CD4-positive, alpha-beta T cell treated with Interleukin-4 for 1 hour (primary cell): ENCODE measurements at places on chromosomes 3 and 15.

DNA sequence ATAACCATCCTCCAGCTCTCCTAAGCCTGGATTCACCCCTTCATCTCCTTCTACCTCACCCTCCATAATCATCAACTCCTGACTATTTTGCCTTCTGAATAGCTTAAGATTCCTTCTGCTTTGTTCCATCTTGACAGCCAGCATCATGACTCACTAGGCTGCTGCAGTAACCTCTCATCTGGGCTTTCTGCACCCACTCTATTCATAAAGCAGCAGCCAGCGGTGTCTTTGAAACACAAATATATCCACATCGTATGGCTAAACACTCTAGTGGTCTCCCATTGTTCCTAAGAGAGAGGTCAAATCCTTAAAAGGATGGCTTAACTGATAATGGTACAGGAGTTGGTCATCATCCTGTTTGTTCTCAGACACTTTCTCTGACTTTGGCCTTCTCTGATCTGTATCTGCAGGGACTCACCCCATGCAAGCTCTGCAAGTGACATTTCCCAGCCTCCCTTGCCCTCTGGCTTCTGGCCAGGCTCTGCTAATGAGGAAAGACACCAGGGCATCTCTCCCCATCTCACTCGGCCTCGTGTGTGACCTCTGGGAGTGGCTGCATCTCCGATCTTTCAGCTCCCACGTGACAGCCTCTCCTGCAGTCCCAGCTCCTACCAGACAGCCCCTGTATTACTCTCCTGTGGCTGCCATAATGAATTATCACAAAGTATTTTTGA is 6.2 kb downstream of the GRK7 start:
- DNase-seq: no peak

DNA sequence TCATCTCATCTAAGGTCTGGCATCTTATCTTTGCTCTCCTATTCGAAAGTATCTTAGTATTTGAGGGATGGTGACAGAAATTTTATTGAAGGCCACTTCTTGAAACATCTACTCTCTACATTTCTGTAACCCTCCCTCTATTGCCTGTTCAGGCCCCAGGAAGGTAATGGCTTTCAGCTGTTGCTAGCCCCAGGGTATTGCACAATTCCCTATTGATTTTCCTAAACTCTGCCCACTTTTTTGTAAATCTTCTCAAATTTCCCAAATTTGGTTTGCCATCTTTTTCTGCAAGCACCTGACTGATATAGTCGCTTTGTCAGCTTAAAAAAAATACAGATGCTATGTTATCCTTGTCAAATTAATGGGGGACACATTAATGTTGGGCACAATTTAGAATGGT is 242.1 kb downstream of the RAP2B start:
- no peak for DNase-seq

GRCh38 chr3:98013411-98014267 is 21.5 kb downstream of the GABRR3 start:
- no peak for DNase-seq

DNA sequence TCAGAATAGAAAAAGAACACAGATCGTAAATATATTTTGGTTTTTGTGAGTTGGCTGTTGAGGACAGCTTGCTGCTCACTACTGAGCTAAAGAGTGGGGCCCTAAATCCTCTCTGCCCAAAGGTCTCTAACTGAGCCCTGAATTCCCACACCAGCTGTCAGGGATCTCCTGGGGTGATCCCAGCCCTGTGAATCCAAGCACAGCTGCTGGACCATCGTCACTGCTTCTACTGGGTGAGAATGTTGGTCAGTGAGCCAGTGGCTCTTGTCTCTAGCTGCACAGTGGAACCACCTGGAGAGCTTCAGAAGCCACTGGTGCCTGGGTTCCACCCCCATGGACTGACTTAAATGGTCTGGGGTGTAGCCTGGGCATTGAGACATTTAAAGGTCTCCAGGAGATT is 90.5 kb upstream of the IL12A start:
- DNase-seq: no peak

DNA sequence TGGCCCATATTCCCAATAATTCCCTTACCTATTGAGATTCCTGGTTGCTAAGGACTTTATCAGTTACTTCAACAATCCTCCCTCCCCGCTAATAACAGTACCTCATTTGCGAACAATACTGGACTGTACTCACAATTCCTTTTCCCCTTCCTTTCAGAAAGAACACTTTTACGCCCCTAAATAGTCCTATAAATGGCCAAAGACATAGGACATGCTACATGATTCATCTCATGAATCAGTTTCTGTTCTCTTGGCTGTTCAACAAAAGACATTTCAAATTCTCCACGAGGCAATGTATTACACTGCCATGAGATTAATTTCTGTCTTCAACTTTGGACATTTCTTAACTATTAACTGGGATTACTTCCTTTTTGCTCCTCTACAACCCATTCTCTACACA is 264.4 kb downstream of the TIGIT start:
- no peak for DNase-seq

GRCh38 chr3:51386159-51386851 is 1.2 kb downstream of the MANF start:
- no peak for DNase-seq

DNA sequence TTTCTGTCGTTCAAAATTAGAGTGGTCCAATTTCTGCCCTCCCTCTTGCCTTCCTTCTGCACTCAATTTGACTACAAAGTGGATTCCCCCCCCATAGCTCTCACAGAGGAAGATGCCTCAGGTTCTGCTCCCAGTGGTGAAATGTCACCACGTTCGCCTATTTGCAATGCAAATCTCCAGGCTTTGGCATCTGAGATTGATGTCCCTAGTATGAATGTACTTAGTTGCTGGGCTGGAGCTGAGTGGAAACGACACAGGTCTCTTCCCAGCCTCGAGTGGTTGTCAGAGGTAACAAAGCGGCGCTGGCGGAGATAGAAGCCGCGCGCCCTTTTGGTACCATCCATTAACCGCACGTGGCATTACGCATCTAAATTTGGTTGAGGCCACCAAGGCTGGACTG is 860.1 kb downstream of the MCTP2 start:
- no peak for DNase-seq

DNA sequence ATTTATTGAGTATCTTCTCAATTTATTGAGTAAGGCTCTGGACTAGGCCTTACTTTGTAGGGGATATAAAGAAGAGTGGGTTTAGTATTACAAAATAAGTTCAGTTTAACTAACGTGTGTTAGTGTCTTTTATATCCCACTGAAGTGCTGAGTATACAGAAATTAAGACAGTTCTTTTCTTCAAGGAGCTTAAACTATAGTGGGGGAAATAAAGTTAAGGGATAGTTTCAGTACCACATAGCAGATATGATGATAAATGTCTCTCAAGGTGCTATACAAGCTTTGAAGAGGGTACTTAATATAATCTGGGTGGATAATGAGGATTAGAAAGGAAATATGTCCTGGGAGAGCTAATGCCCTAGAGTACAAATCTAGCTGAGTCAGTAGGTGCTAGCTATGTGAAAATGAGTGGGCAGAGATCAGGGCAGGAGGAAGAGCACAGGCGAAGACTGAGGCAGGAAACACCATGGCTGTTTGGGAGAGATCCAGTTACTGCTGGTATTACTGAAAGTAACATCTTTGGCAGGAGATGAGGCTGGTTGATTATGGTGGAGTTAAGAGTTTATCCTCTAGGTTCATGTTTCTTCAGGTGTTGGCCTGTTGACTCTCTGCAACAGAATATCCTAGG is 46.0 kb downstream of the TEX9 start:
- no peak for DNase-seq

GRCh38 chr15:80816936-80817335 is 37.8 kb downstream of the CEMIP start:
- DNase-seq: no peak
